ENCODE measurements at places on chromosomes 3 and 15.

GRCh38 chr3:133927540-133928066, 31.9 kb upstream of the RAB6B start:
- DNase-seq, result peak; percentile 68

DNA sequence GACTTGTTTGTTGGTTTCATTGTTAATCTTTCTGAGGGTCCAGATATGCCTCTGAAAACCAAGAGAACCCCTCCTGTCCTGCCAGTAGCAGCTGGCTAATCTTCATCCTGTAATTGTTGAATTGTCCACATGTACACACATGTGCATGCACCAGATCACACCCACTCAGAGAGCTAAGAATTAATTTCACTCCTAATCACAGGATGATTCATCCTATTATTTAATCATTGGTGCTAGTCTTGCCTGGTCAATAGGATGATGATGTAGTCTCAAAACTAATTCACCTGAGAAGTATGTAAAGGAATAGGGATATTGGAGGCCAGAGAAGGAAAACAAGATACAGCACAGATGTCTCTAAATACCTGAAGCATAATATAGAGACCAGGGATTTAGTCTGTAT, 7.8 kb upstream of the AHSG start:
- DNase-seq, result no peak

DNA sequence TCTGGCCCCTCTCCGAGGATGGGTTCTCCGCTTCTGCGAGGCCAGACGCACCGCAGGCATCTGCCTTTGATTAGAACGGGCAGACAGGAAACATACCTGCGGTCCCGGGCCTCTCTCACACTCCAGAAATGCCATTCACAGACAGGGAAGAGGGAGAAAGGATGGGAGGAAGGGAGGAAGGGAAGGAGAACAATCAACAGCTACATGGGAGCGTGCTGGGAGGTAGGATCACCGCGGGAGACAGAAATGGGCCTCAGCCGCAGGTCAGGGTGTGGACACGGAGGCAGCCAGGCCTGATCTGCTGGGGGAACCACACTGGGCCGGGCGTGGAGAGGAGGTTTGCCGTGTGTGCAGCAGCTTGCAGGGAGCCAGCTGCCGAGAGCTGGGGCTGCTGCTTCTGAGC, 90.7 kb upstream of the RGMA start:
- DNase-seq, result no peak

- no peak for DNase-seq
These were observed 1.8 kb upstream of the SAMMSON start for GRCh38 chr3:69997631-69998307.

DNA sequence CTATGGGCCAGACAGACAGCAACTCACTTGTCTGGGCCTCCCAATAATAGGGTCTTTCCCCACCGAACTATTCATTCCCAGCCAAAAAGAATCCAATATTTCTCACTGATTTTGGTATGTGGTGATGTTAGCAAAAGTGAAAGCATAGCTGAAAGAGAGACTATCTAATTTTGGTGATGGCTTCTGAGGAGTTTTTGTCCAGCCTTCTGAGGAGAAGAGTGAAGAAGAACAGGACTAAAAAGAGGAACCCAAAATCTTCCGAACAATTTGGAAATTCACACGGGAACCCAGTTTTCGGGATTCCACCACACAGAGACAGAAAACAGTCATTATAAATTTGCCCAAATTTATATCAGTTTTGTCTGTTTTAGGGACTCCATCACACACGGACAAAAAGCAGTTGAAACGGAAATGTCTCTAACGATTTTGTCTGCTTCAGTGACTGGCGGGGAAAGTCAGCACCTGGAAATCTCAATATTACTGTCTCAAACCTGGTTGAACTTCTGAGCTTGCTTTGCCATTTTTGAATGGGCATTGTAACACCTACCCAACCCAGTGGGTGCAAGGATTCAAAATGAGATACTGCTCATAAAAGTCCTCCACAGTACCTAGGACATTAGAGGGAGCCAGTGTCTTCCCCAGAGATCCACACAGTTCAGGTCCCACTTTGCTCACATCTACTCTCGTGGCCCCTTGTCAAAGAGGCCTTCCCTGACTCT, 9.1 kb downstream of the CD80 start:
- no peak for DNase-seq

DNA sequence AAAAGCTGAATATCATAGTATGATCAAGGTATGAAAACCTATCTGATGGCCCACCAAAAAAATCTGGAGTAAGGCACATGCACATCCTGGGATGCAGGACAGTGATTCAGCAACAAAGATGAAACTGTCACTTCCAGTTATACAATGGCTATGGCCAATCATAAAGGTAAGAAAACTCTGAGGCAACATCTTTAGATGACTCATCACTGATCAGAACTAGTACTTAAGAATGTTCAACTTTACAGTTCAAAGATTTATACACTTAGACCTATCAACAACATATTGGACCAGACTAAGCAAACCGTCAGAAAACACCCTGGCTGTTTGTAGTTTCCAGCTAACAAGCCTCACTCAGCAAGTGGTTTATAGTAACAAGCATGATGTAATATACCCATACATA, 21.3 kb upstream of the PLCH1 start:
- DNase-seq, result no peak

DNA sequence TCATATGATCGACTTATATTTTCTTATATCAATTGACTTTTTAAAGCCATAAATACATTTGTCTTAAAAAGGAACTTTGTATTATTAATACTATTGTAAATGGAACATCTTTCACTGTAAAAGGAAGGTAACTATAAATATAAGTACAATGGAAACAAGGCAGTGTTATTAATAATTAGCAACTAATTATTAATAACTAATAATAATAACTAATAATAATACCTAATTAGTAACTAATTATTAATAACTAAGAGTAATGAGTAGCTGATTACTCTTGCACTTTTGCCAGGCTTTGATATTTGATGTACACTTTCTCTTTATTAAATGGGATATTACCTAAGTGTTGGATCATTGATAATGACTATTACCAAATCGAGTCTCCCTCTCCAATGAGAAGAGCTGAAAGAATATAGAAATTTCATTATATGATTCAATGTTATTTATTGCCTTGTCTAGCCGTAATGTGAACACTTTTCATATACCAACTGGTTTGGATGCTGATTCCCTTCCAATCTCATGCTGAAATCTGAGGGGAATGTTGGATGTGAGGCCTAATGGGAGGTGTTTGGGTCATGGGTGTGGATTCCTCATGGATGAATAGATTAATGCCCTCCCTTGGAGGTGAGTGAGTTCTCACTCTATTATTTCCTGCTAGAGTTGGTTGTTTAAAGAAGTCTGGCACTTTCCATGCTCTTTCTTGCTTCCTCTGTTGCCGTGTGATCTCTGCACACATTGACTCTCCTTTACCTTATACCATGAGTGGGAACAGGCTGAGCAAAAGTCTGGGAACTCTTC, 202.1 kb upstream of the ZBTB20 start:
- no peak for DNase-seq

- DNase-seq, result no peak
These were observed 124.9 kb downstream of the ZBTB20 start for GRCh38 chr3:115022199-115022598.

DNA sequence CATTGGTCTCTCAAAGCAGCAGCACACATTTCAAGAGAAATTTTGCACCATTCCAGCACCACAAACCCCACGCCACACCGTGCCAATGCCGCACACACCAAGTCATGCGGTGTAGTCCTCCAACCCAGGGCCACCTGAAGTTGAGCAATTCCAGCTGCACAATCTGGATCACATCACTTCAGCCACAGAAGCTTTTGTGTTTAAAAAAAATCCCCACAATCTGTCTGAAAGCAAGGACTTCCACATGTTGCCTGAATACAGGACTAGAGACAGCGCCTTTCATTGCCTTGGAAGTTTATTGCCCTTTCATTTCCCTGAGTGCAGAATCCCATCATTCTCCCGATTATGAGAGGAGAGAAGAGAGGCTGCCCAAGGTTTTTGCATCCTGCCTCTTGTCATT, 175.6 kb upstream of the BCL6 start:
- DNase-seq, result no peak

DNA sequence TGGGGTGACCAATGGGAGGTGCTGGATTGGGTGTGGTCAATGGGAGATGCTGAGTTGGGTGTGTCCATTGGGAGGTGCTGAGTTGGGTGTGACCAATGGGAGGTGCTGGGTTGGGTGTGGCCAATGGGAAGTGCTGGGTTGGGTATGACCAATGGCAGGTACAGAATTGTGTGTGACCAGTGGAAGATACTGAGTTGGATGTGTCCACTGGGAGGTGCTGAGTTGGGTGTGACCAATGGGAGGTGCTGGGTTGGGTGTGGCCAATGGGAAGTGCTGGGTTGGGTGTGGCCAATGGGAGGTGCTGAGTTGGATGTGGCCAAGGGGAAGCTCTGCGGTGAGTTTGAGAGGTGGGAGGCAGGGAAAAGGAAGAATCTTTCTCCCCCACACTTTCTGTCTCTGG, 250.0 kb upstream of the PROK2 start:
- DNase-seq, result no peak

- DNase-seq, result peak; percentile 23
These were observed 427 bp downstream of the MBD4 start for GRCh38 chr3:129439226-129439816.

DNA sequence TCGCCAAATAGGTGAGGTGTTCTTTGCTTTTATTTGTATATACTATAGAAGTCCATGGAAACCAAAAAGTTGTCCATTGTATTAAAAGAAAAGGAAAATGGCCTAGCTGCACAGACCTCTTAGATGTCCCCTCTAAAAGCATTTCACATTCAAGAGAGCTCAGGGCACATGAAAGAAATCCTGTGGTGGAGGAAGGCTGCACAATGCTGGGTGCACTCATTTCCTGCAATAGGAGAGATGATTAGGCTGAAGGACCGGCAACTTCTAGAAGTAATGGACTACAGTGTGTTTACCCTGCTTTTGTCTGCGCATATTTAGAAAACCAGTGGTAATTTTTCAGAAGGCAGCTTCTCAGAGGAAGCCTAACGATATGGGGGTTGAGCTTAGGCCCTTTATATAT, 25.4 kb downstream of the PPM1L start:
- no peak for DNase-seq

DNA sequence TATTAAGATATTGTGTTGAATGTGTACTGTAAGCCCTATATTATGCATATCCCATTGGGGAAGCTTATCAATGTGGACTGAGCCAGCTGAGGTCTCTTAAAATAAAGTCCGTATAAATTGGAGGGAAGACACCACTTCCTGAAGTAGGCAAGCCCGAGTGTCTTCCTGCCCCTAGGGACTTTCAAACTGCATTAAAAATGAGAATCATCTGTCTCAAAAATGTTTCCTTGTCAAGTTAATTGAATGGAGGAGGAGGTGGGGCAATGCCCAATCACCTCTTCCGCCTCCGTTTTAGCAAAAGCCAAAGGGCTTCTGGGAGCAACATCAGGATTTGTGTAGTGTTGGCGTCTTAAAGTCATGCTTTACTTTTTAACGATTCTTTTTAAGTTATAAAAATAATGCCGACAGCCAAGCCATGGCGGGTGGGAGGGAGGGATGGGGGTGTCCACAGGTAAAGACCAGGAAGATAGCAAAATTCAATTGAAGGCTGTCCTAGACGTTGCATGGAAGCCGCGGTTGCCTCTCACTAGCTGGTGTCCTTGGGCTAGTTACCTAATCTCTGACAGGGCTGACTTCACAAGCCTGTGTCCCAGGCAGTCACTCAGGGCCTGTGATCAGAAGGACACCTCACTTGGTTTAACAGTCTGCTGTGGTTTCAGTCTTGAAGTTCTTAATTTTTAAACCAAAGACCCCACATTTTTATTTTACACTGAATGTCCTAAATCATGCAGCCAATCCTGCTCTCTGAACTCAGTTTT, 524.9 kb upstream of the PROK2 start:
- no peak for DNase-seq

DNA sequence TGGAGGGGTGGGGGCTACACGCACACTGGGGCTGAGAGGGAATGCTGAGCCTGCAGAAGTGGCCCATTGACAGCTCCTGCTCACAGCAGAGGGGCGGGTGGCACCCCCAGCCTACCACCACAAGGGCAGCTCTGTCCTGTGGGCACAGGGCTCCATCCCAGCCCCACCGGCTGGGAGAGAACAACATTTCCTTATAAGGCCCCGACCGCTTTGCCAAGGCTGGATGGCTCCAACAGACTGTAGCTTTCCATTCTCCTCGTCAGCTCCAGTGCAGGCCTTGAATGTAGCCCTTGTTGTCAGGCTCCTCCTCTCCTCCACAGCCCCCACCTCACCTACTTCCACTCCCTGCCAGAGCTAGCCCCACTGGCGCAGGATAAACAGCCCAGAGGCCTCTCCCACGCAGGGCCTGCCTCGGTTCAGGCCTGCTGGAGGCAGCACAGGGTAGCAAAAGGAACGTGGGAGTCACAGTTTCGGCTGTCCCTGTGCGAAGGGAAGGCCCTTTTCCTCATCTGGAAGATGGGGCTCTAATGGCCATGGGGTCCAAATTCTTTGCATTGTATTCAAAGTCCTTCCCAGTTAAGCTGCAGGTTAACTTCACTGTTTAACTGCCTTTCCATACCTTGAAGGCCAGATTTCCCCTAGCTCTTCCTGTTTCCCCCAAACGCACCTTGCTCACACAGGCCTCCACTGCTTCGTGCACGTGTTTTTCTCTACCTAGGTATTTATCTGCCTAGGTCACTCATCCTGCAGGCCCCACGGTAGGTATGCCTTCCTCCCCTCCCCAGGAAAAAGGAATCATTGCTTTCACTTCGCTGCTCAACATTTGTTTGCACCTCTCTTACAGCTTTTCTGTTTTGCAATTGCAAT, 101.6 kb upstream of the LPP start:
- DNase-seq, result no peak
